ENCODE measurements at places on chromosomes 6 and 20.
A peak's percentile ranks its signal among the peaks of the same experiment; 100 is the strongest.

GRCh38 chr6:13164291-13164690 is 164.0 kb downstream of the TBC1D7 start:
- DNase-seq = no peak

DNA sequence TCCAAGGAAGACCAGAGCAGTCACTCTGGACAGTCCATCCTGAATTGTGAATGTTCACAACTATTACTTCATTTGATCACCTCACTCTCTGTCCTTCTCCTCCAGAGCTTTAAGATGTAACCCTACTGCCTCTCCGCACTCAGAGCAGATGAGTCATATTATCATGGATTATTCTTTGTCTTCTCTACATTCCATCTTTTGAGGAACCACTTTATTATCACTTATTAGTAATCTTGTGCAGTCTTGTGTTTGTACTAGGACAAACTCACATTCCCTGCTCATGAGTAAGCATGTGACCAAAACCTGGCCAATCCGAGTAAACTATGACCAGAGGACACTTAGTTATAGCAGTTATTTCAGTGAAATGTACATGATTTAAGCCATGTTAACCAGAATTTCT is 401.5 kb upstream of the ADGRB3 start:
- no peak for DNase-seq

DNA sequence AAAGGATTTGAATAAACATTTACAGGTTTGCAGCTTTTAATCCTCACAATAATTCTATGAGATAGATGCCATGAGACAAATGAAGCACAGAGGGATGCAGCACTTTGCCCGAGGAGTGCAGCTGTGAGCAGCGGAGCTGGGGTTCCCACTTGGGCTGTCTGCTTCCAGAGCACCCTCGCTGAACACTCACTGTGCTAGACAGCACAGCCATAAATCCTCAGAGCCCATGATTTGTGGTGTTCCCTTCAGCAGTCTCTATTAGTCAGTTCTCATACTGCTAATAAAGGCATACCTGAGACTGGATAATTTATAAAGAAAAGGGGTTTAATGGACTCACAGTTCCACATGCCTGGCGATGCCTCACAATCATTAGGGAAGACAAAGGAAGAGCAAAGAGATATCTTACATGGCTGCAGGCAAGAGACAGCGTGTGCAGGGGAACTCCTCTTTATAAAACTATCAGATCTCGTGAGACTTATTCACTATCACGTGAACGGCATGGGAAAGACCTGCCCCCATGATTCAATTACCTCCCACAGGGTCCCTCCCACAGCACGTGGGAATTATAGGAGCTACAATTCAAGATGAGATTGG is 25.3 kb upstream of the CTAGE9 start:
- no peak for DNase-seq

GRCh38 chr6:21208081-21208795 is 385.3 kb upstream of the SOX4 start:
- no peak for DNase-seq

DNA sequence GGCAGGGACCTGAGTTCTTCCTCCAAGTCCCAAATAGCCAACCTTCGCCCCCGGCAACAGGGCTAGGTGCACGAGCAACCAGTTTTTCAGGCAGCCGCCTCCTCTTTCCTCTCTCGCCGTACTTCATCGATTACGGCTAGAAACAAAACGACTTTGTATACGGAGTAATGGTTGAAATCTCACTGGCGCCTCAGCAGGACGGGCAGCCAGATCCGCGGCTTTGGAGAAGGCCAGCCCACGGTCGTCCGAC is 333 bp upstream of the SMIM13 start:
- no peak for DNase-seq

GRCh38 chr20:33675136-33675959 is 1.1 kb upstream of the NECAB3 start:
- no peak for DNase-seq

DNA sequence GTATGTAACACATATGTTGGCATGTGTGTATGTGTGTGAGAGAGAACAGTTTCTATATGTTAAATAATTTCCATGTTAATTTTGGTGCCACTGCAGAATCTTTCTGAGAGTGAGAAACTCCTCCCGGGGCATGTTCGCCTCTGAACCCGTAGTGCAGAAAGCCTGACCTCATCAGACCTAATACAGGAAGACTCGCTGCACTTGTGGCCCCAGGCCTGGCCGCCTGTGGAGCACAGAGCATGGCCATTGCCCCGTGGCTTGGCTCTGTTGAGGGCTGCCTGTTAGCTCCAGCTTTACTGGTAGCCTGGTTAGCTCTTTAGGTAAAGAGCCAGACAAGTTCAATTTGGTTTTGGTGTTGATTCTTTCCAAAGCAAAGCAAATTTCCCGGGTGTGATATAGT is 25.5 kb downstream of the FARS2 start:
- DNase-seq = no peak

DNA sequence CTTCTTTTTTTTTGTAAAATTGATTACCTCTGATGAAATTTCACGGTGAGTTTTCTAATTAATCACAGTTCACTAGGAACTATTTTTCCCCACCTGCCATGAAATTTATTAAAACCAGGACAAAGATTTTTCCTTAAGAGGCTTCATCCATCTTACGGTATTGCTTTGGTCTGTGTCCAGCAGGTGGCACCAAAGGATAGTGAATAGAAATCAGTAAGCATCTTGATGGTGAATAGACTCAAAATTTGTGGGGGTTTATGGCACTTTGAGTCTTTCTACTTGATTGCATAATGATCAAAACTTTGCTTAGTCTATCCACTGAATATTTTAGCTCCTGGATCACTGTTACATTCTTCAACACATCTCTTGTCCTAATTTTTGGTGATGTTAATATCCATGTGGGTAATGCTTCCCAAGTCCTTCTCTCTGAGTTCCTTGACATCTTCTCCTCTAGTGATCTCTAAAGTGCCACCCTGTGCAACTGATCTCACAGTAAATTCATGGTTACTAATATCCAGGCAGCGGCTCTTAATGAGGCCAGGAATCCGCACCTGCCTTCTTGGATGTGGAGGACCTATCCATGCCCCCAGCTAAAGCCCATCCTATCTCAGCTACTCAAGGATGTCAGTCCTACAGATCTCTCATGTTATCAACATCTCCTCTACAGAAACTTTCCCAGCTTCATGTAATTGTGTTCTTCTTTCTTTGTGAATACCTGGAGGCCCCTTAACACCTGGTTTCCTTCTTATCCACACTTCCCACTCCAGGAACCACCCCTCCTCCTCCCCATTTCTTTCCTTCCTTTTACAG is 54.5 kb downstream of the STMND1 start:
- peak; percentile 33 for DNase-seq

GRCh38 chr6:5379647-5380242 is 118.4 kb downstream of the FARS2 start:
- DNase-seq = no peak

GRCh38 chr6:46743425-46744158 is 3.1 kb upstream of the ANKRD66 start:
- DNase-seq = no peak

DNA sequence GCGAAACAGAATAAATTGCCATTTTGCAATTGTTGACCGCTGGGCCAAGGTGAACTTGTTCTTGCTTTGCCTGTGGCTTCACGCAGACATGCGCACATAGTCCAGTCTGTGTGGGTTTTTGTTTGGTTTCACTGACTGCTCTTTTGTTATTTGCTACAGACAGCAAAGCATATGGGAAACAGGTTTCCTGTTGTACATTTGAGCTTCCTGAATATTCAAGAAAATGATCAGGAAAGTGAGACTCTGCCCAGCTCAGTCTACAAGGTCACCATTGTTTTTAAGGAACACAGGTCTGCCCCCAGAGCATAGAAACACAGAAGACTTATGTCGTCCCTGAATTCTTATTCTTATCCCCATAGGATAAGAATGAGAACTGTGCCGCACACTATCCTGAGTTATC is 55.6 kb downstream of the SASH1 start:
- DNase-seq = no peak

DNA sequence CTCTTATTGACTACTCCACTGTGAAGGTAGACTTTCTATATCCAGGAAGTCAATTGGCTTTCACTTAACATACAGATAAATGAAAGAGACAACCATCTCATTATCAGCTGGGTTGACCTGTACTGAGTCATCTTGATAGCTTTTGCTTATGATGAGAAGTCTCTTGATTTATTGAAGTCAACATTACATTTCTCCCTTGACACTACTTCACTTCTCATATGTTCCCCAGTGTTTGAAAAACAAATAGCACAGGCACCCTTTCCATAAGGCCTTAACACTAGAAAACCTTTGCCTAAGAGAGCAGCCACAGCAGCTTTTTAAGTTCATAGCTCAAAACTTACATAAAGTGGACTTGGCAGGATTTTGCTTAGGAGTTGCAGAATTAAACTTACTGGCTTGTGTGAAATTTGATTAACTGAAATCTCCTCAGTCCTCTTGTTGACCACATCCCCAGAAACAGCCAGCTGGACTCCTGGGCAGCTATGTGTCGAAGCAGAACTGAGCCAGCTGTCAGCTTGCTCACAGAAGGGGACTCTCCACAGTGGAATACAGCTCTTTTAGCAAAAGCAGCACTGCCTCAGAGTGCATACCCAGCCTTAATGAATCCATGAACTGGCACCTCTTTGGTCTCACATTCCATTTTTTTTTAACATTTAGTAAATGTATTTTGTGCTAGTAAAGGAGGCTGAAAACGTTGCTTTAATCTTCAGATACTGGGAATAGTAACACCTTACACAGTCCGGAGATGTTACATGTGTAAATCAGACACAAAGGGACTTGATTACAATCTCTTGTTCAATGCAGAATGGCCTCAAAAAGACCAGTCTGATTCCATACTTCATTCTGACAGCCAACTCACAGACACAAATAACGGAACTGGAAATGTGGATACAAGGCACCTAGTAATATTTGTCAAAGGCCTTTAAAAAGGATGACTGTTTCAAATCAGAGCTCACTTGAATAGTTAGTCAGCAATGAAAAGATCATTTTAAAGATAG is 1532.7 kb downstream of the HACE1 start:
- no peak for DNase-seq

DNA sequence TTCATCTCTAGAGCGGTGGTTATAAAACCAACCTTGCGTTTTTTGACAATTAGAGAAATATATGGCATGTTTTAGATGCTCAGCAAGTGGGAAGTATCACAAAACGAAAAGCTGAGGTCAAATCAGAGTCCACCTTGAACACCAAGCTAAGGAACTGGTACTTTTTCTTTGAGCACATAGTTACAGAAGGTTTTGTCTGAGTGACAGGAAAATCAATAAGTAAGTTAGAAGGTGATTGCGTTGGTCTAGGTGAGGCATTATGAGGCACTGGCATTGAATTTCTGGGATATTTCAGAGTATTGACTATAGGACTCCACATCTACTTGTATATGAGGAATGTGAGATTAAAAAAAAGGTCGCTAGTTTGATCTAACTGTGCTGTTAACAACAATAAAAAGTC is 597 bp upstream of the HINT3 start:
- DNase-seq = no peak

DNA sequence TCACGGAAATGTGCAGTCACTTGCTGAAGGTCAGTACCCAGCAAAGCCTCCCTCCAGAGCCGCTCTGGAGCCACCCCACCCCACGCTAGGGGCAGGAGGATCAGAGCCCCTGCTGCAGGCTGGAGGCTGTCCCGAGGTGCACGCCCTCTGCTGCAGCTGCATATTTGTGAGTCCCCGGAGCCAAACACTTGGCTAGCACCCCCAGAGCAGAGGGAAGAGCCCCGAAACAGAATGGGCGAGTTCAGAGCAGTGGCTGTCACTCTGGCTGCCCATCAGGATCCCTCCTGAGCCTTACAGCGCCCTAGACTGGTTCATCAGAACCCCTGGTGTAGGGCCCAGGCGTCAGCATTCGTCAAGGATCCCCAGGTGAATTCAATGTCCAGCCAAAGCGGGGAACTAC is 9.5 kb upstream of the TULP1 start:
- no peak for DNase-seq

- DNase-seq = no peak
Measured at GRCh38 chr6:14100138-14100537, 17.4 kb upstream of the CD83 start.

DNA sequence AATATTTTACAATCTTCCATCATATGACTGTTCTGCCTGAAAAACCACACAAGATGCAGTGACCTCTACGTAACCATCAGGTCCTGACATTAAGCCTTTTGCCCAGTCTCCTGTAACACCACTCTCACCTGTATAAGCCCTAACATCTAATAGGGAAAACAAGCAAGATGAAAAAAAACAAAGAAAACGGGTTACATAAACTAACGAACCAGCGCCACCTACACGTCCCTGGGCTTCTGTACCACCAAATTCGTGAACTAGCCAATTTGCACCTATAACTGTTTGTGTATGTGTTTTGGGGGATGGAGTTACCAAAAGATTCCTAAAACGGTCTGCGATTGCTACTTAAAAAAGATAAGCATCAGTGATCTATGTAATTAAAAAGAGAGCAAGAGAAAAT is 70.2 kb downstream of the BLOC1S5 start:
- no peak for DNase-seq

DNA sequence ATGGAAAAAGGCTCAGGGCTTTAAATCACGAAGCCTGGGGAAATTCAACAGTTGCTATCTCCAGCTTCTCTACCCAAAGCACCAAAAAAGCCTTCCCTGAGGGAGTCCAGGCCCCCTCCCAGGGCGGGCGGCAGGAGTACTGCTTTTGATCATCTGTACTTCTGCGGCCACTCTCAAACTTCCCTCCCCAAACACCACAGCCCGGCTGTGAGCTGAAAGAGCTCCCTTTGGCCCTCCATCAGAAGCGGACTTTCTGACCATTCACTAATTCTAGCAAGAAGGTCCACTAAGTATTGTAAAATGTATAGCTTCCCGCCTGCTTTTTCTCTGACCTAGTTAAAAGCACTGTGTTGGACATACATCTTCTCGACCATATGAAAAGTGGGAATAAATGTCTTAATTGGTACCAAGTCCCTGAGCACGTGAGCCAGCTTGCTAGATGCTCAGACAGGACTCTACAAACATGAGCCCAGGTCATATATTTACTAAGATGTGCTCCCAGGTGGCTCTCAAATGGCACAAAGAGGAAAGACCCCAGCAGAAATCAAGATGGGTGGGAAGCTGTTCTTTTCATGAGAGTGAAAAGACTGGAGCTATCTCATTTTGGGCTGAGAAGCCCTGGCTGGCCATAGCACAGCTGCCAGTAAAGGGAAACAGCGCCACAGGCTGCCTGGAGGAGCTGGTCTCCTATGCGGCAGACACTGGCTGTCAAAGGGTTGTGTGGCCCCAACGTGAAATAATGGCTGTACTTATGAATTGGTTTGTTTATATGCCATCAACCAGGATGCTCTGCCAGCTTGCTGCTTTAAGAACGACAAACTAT is 58.6 kb downstream of the GFOD1 start:
- no peak for DNase-seq

DNA sequence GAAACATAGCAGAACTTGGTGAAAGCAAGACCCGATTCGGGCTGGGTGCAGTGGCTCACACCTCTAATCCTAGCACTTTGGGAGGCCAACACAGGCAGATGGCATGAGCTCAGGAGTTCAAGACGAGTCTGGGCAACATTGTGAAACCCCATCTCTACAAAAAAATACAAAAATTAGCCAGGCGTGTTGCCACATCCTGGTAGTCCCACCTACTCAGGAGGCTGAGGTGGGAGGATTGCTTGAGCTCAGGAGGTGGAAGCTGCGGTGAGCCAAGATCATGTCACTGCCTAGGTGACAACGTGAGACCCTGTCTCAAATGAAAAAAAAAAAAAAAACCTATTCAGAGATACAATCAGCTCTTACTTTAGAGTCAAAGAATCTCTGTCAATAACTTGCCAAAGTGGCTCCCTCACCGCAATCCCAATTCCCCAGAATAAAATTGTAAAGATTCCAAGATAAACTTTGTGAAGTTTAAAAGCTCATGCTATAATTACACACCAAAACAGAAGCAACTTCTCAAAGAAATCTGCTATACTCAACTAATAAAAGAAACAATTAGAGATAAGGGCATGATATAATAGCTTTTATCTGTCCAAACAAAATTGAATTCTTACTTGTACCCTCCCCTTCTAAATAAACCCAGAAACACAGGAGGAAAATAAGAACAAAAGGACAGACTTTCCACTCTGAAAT is 33.6 kb downstream of the CDK19 start:
- DNase-seq = no peak

All from amygdala (tissue), 56 donors.